ENCODE measurements at places on chromosomes 4 and X. TPM values are rescaled to one million over a fixed set of nuclear protein-coding genes. Genes with fewer than 3 reads are reported as not detected.

WNK3 gene
- 11.7 TPM for total RNA-seq

LIAS gene
- 12.7 TPM for total RNA-seq

ACOT9 gene
- 34.2 TPM for total RNA-seq

CABS1 gene
- total RNA-seq, result not detected

ADAMTS3 gene
- 6.0 TPM for total RNA-seq

- no peak for DNase-seq
Observed at GRCh38 chrX:141791856-141792255, 46.3 kb upstream of the MAGEC3 start.

GRCh38 chr4:6278801-6279197 lies 9.1 kb downstream of the WFS1 start:
- peak; percentile 76 for DNase-seq

- no peak for DNase-seq
Observed at GRCh38 chr4:26030780-26031179, 116.8 kb downstream of the SMIM20 start.

- no peak for DNase-seq
Observed at GRCh38 chr4:25951390-25951952, 37.5 kb downstream of the SMIM20 start.

DNA sequence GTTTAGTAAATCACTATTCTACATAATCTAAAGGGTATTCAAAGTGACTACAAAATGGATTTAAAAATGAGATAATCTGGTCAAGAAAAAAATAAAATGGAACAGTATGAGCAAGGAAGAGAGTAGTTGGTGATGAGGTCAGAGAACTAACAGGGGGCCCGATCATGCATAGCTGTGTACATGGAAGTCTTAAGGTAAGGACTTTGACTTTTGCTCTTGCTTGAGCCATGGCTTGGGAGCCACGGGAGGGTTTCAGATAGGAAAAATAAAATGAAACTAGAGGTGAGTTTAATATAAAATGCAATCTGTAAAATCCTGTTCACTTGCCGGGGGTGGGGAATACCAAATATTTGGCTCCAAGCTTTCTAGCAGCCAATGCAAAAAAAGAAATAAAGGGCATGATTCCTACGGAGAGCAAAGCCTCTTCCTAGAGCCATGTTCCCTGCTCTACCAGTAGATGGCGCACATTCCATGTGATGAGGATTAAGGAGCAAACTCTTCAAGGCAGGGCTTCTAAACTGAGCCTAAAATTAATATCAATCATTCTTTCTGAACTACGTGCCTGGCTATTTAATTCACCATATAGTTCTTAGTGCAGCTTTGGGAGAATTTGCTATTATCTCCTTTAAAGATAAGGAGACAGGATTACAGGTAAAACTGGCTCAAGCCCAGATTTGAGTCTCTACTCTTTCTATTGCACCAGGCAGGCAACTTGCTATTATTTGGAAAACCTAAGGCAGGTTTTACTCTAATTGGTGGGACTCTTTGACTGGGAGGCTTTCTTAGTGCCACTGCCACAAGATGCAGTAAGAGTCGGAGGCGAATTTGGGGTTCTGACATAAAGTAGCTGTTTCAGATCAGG lies 6.8 kb upstream of the CLCN5 start:
- DNase-seq, result no peak

- no peak for DNase-seq
Observed at GRCh38 chrX:130260316-130260715, 8.4 kb downstream of the ZNF280C start.

- no peak for DNase-seq
Observed at GRCh38 chrX:42739258-42739657, 38.7 kb downstream of the PPP1R2C start.

Data from ovary (tissue), 10 donors.